NCI-H69 (cell line): ENCODE measurements at places on chromosomes 5 and 9.
A peak's percentile ranks its signal among the peaks of the same experiment; 100 is the strongest.

- DNase-seq: no peak
Observed at GRCh38 chr5:171525085-171525484, 105.6 kb downstream of the FGF18 start.

GRCh38 chr5:131423056-131423455 lies 159.2 kb downstream of the CDC42SE2 start:
- peak; percentile 57 for DNase-seq

DNA sequence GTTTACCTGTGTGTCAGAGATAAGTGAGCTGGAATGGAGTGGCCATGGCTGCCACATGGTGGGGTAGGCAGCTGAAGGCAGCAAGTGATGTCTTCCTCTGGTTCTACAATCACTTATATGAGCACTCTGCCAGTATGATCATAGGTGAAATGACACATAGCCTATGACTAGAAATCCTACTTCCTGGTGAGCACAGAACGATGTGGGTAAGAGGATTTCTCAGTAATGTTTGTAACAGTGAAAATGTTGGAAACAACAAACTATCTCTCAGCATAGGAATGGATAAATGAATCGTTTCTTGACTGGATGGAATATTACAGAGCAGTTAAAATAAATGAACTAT lies 187.0 kb upstream of the S1PR3 start:
- DNase-seq: no peak

DNA sequence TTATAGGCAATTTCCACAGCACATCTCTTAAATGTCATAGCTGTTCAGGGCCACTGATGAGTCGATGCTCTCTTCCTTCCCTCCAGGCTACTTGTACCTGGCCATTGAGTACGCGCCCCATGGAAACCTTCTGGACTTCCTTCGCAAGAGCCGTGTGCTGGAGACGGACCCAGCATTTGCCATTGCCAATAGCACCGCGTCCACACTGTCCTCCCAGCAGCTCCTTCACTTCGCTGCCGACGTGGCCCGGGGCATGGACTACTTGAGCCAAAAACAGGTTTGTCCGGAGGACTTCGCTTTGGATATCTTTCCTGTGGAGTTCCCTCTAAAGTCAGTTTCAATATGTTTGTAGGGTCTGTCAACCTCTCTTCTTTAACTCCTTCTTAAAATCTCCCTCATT lies 84.3 kb downstream of the EQTN start:
- no peak for DNase-seq

DNA sequence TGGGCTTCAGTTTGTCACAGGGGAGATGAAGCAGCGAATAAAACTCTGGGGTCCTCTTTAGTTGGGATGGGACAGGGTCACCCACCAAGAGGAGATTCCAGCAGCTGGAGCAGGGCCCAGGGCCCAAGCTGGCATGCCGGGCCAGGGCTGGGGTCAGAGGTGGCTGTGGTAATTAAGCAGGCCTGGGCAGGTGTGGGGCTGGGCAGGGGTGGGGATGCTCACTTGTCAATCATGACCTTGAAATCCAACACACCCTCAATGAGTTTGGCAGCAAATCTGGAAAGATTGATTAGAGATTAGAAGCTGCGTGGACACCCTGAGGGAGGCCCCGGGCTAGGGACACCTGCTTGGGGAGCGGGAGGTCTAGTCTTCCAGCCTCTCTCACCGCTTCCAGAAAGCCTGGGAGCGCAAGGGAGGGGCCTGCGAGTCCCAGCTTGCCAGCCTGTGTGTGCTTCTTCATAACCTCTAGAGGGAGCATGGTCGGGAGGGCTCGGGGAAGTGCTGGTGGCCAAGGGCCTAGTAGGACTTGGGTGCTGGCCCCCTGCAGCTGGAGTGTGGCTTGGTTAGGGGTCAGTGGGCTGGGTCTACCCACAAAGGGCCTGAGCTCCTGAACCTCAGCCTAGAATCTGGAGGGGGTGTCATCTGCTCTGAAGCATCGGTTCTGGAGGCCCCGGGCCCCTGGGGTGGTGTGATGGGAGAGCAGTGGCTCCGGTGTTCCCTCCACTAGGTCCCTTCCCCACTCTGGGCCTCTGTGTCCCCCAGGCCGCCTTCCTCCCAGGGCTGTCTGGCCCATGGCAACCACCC lies 7.6 kb downstream of the CRAT start:
- DNase-seq: peak; percentile 72

- no peak for DNase-seq
Observed at GRCh38 chr5:164265566-164265965, 760.1 kb downstream of the MAT2B start.

DNA sequence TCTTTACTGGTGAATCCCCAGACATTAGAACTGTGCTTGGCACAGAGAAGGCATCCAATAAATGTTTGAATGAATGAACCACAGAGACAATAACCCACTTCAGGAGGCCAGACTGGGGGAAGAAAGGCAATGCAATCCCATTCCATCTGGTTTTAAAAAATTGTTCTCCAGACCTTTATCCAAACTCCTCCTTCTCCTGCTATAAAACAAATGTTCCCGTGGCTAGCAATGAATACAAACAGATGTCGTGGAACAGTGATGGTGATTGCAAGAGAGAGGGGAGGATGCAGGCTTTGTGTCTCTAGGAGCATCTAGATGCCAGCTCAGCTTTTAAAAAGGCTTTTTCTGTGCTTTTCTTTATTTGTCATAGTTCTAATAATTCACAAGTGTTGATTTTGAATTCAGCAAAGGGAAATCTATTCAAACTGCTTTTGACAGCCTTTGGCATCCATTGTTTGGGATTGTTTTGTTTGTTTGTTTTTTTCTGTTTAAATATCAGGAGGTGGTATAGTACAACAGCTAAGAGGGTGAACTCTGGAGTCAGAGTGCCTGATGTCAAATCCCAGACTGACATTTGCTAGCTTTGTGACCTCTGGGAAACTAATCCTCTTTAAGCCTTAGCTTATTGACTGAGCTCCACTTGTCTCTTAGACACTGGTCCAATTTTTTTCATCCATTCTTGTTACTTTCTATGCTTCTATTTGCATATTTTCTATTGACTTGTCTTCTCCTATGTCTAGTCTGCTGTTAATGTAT lies 59.1 kb downstream of the TNFSF15 start:
- DNase-seq: peak; percentile 72

- DNase-seq: peak; percentile 50
Observed at GRCh38 chr9:21316860-21317259, 11.7 kb upstream of the IFNA5 start.

- DNase-seq: peak; percentile 74
Observed at GRCh38 chr5:169701910-169702451, 64.9 kb downstream of the DOCK2 start.

DNA sequence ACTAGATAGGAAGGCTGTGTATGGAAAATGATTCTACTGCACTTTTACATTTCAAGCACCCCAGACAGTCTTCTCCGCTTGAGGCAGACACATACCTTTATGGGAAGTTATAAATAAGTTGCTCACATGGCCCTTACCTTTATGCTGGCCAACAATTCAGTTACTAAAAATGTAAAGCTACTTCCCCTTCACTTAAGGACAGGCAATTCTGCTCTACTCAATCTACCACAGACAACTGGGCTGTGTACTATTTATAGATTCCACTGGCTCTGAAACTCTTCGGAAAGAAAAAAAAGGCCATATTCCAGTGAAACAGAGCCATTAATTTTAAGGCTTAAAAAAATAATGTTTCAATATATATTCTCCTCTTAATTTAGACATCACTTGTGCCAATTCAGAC lies 59.4 kb downstream of the ELAVL2 start:
- DNase-seq: no peak

DNA sequence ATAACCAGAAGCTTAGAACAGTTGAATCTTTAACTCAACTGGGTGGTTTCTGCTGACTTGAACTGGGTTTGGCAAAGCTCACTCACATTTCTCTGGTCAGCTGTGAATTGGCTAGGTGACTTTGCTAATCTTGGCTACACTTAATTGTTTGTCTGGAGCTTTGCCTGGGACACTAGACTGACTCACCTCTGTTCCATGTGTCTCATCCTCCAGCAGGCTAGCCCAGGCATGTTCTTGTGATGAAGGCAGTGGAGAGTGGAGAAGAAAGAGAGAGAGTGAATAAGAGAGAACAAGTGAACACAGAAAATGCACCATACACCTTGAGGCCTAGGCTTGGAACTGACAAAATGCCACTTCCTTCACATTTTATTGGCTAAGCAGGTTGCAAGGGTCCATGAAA lies 32.6 kb downstream of the SPATA31D1 start:
- DNase-seq: peak; percentile 19

DNA sequence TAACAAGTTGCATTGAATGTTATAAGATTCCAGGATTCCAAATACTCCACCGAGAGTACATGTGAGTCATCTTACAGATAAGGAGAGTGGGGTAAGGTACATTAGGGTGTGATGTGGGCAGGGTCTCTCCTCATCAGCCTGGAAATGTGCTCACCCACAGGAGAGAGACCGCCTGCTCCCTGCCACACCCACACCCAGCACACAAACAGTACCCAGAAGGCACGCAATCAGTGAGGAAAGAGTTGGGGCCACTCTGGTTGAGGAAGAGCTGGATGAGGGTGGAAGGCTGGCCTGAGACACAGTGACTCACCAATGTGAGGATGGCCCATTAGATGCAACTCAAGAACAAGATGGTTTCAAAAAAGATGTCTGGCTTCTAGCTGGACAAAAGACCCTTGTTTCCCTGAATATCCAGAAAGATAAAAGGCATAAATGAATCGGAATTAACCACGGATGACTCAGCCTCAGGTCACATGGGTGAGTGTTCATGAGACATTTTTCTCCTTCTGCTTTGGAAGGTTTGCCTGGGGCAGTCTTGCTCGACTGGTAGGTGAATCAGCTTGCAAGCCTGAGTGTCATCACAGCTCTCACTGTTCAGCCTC lies 51.1 kb upstream of the LHFPL2 start:
- DNase-seq: no peak

DNA sequence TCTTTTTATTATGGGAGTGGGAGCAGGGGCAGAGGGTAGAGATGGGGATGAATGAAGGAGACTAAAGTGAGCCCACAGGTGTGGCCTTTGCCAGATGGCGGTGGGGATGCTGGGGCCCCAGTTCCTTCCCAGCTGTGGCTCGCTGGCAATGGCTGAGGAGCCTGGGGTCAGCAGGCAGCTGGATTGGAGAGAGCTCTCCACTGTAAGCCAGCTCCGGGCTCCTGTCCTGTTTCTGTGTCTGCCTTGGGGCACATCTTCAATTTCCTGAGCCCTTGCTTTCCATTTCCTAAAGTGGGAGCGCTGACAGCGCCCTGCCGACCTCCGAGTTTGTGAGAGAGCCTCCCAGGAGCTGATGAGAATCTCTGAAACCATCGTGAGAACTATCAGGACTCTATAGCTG lies 75.6 kb upstream of the SPRY4 start:
- DNase-seq: no peak

DNA sequence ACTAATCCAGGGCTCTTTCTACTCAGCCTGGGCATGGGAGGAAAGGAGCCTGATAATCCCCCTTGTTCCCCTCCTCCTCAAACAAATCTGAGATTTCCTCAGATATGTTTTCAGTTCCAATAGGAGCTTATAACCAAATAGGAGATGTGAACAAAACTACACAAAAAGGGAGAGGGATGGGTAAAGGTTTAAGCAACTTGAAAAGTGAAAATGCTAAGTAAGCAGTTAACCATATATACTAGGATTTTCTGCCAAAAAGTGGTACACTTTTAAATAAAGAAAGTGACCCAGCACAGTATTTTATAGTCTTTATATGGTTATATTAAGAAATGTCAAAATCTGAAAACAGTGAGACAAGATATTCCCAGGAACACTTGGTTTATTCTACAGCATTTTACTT lies 275.7 kb downstream of the BNC2 start:
- DNase-seq: no peak

GRCh38 chr5:111120911-111121310 lies 28.8 kb downstream of the WDR36 start:
- DNase-seq: no peak

DNA sequence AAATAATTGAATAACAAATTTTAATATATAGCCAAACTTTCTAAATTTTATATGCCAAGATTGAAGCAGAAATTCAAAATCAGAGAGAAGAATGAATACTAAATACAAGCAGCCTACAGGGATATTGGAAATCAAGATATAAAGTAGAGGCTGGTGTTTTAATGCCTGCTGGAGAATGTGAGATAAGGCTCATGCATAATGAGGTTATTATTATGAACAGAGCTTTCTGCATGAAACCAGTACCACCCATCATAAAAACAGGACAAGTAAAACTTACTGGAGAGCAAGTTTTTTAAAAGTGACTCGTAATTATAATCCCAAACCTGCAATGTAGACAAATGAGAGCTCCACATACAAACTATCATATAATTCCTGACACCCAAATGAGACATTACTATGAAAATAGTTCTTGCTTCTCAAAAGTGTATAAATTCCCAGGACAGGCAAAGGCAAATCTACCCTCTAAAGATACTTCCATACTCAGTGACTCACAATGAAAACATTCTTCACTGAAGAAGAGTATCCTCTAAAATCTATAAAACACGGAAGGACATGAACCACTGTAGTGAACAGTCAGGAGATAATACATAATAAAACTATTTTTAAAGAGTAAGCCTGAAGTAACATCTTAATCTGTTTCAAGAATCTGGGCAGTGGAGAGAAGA lies 532.0 kb upstream of the GRAMD2B start:
- DNase-seq: no peak

GRCh38 chr9:130666393-130667119 lies 2.2 kb downstream of the PRDM12 start:
- DNase-seq: no peak

DNA sequence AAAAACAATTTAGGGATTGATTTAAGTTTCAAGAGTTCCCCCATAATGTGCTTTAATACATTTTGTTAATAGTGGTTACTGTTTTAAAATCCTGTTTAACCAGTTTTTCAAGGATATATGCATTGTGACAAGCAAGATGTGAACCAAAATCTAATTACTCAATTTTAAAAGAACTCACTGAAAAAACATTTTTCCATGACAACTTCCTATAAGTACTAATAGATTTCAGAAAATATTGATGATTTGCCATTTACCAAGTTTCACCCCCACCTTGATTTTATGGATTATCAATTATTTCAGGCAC lies 4.9 kb upstream of the DNAJC21 start:
- DNase-seq: no peak

DNA sequence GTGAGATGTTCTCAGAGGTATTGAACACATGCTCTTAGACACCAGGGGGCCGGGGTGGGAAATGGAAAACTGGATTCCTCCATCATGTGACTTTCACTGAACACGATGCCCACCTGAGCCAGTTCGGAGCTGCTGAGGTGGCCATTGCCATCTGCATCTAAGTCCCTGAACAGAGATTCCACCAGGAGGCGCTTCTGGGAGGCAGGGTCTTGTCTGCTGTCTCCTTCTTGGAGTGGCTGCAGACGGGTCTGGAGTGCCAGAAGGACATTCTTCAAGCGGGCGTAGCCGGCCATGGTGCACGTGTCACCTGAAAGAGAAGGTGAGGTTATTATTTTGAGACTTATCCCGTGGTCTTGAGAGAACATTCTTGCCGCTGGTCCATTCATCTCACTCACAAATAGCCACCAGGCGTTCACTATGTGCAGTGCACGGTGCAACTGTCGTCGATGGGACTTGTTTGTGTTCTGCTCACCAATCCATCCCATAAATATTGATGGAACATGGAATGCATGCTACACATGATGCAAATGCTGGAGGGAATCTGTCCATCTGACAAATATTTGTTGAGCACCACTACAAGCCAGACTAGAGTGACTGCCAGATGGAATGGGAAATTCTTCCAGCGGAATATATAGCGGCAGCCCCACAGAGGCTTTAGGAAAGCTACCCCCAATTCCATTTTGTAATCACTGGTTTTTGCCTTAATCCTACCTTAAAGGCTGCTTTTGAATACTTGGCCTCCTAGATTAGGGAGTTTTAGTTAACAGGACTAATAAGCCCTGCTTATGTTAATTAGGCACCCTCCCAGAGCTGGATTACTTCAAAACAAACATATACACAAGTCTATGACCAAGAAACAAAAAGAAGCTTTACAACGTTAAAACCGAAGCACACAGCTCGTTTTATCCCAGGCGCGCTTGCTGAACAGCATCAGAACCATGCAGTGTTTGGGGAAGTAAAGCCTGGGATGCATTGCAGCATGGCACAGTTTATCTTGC lies 264.8 kb downstream of the HSPA4 start:
- DNase-seq: peak; percentile 39
